ENCODE measurements at places on chromosomes 7 and 10.
A peak's percentile ranks its signal among the peaks of the same experiment; 100 is the strongest.

DNA sequence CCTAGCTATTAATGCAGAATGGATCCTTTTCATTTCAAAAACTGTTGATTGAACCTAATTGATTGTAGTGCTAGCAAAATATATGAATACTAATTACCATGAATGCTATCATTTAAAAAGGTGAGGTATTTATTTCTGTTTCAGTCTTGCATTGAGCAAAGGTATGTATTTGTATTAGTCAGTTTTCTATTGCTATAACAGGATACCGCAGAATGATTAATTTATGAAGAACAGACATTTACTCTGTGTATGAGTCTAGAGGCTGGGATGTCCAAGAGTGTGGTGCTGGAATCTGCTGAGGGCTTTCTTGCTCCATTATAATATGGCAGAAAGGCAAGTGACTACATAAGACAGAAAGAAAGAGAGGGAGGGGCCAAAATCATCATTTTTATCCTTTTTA, 199.2 kb downstream of the KIF20B start:
- DNase-seq: no peak

DNA sequence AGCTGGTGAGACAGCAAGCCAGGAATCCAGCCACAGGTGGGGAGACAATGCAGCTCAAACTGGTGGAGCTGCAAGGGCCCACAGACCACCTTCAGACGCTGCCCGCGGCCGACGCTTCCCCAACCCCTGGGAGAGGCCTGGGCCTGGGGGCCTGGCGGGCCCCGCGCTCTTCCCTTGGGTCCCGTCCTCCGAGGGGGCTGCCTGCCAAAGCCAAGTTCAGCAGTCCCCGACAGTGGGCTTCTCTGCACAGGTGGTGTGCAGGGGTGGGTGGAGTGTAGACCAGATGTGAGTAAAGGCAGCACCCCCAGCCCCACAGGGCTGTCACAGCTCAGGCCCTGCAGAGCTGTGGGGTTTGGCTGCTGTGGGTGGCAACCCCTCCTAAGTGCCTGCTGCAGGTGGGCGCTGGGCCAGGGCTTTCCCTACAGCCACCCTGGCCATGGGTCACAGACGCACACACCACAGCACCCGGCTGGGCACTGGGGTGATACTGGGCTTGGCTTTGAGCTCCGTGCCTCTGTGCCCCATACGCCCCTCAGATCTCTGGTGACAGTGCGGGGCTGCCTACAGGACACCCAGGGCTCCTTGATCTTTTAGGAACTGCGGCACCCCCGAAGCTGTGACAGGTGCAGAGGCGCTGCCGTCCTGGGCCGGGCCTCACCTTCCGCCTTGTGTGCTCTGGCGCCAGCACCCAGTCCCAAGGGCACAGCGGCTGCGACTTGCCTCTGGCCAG, 20.5 kb downstream of the BNIP3 start:
- no peak for DNase-seq

DNA sequence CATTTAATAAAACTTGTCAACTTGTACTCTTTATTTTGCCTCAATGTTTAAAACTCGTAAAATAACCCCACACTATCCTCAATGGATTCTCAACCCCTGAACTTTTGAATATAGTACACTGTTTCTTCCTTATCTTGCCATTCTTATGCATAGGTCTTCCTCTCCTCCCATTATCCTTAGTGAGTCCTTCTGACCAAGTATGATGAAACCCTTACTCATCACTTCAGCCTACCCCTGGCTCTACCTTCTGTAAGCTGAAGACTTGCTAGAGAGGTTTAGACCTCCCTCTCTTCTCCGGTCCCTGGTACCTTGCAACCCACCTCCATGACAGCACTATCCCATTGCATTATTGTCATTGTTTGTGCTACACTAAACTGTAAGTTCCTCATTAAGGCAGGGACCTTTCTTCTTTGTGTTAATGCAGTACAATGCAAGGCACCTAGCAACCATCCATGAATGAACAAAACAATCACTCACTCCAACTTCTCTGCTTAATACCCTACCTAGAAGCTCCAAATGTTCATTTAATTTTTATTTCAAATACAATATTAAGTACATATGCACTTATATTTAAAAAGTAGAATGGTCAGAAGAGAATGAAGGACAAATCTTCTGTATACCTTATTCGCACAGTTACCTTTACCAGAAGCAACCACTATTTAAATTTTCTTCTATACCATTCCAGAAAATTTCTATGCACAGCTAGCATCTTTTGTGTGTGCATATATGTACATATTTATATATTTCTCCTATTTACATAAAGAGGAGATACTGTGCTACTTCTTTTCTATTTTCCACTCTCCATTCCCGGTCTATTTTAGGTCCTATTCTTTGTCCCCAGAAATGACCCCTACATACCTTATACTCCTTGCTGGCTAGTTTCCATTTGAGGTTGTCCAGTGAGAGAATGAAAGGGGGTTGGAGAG, 77.5 kb downstream of the SLC16A9 start:
- DNase-seq: no peak

DNA sequence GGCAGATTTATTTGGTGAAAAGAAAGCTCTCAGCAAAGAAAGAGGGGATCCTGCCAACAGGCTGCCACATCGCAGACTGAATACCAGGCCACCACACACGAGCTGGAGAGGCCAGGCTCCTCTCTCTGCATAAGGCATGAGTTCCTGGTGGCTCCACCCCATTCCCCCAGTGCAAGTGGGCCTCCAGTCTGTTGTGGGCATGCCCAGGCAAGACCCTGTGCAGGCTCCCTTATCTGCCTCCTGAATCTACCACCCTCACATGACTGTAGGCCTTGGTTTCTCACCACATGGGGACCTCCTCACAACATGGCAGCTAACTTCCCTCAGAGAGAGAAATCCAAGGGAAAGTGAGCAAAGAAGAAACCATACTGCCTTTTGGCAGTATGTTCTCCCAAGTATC, 26.7 kb upstream of the CUL1 start:
- DNase-seq: no peak

DNA sequence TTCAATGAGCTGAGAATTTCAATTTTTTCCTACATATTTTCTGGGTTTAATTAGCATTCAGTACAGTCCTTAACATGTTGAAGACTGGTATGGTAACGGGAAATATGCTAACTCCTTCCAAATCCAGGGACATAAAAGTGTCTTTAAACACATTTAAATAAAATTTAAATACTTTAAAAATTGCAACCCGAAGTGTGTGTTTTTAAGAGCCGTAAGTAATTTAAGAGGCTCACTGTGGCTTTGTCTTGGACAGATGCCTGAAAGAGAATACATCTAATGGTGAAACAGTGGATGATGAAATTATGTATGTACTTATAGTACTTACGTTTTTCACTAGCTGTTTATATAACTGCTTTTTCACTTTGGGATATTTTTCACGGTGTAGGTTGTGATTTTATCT, 687.3 kb upstream of the CELF2 start:
- DNase-seq: no peak

- DNase-seq: no peak
Measured at GRCh38 chr10:93218386-93218785, 144.7 kb downstream of the CYP26A1 start.

- no peak for DNase-seq
Measured at GRCh38 chr10:90817128-90817889, 40.5 kb downstream of the HTR7 start.

GRCh38 chr7:131525820-131526219, 30.6 kb downstream of the PODXL start:
- DNase-seq: no peak

GRCh38 chr7:43790006-43790405, 31.5 kb downstream of the BLVRA start:
- no peak for DNase-seq

GRCh38 chr7:138890499-138891445, 90.4 kb downstream of the KIAA1549 start:
- DNase-seq: no peak

- DNase-seq: no peak
Measured at GRCh38 chr7:18144166-18144565, 116.5 kb upstream of the PRPS1L1 start.

GRCh38 chr7:37424995-37425394, 23.7 kb downstream of the ELMO1 start:
- no peak for DNase-seq

DNA sequence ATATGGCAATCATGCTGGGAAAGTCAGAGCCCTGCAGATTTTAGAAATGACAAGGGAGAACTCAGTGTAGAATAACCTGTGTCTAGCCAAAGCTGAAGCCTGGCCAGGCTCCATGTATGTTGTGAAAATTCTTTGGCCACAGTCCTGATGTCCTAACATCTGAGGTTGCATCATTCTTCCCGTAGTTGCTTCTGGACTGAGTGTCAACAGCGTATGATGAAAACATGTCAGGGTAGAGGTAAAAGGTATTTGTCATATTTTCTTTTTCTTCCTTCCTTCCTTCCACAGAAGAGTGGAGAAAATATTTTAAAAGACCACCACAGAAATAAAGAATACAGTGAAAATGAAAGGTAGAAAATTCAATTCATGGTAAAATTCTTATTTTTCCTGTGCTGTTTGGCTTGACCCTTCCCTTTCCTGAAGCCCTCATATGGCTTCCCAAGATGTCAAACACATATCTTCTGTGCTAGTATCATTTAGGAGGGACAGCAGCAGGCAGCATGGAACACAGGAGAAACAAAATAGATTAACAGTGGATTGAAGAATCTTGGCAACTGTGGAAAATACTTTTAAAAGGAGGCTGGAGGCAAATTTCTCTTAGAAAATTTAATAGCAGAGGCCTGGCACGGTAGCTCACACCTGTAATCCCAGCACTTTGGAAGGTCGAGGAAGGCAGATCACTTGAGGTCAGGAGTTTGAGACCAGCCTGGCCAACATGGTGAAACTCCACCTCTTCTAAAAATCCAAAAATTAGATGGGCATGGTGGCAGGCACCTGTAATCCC, 18.9 kb upstream of the NRBF2 start:
- DNase-seq: no peak

GRCh38 chr7:94145602-94146001, 141.4 kb upstream of the BET1 start:
- no peak for DNase-seq

DNA sequence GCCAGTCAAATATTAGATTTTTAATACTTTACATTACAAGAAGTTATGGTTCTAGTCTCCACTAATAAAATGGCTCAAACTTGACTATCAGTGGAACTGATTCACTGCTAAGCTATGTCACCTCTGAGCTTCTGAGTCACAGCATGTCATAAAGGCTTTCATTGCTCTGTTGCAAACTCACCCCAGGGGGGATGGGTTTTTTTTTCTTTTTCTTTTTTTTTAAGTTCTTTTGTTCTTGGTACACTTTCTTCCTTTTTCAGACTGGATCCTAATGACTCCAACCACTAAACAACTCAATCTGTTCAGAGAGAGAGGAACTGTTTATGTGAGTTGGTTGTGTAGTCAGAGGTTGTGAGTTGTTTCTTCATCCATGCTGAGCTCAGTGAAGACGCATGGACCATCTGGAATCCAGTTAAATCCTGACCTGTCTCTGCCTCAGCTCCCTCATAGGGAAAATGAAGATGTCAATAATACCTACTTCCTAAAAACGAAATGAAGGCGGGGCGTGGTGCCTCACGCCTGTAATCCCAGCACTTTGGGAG, 11.0 kb downstream of the MYOF start:
- no peak for DNase-seq

GRCh38 chr7:29271319-29271658, 76.7 kb downstream of the CHN2 start:
- DNase-seq: no peak

- no peak for DNase-seq
Measured at GRCh38 chr10:90665905-90666662, 191.8 kb downstream of the HTR7 start.

DNA sequence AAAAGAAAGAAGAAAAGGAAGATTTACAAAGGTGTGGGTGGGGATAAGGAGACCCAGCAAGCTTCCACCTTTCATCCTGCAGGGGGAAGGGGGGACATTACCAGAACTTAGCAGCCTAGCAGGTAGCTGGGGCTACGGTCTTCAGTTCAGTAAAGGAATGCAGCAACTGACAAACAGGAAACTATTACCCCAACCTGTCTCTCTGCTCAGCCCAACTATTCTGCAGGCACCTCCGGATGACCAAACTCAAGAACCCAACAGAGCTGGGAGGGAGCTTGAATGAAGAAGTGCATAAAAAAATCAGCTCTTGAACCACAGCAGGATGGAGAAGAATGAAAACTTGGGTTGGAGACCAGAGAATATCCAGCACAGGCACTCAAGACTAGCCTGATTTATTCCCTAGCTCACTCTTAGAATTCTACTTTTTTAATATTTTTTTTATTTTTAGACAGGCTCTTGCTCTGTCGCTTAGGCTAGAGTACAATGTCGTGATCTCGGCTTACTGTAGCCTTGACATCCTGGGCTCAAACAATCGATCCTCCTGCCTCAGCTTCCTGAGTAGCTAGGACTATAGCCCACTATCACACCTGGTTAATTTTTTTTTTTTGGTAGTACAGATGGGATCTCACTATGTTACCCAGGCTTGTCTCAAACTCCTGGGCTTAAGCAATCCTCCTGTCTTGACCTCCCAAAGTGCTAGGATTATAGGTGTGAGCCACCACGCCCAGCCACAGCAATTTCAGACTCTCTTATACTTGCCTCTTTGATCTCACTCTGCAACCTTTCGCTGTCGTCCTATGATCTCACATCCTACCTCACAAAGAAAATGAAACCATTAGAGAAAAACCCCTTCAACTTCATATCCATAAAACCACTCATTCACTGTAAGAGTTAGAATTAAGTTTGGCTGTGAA, 18.5 kb upstream of the C10orf67 start:
- no peak for DNase-seq

- DNase-seq: peak; percentile 83
Measured at GRCh38 chr10:69451209-69451783, at the start of gene TSPAN15. TSS of gene TSPAN15 (plus strand) at chr10:69451465. CDS start at chr10:69451595, 130 bp downstream.

GRCh38 chr7:28182071-28182471, 1.5 kb upstream of the JAZF1 start:
- DNase-seq: no peak

DNA sequence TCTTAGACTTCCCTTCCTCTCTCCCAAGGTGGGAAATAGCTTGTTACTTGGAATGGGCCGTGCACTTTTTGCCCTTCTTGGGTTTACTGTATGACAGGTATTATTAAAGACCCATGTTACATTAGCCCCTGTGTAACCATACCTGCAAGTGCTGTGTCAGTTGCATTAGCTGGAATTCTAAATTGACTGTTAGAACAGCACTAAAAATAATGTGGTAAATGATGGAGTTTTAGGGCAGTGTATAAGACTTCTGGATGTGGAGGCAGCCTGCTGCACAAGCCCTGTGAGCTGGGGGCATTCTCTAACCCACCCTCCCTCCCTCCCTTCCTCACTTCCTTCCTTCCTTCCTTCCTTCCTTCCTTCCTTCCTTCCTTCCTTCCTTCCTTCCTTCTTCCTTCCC, 52.7 kb downstream of the GALNT17 start:
- no peak for DNase-seq

- DNase-seq: no peak
Measured at GRCh38 chr7:29231671-29232232, 37.2 kb downstream of the CHN2 start.
